ENCODE measurements at places on chromosomes 1 and 21.

- no peak for DNase-seq
Observed at GRCh38 chr1:24966724-24967346, 36.8 kb upstream of the RUNX3 start.

- DNase-seq: no peak
Observed at GRCh38 chr1:214498021-214498420, 53.4 kb downstream of the PTPN14 start.

- DNase-seq: no peak
Observed at GRCh38 chr1:13583595-13583965, at the start of gene PDPN. TSS of gene PDPN (plus strand) at chr1:13583832. CDS start at chr1:13584034, 202 bp downstream.

DNA sequence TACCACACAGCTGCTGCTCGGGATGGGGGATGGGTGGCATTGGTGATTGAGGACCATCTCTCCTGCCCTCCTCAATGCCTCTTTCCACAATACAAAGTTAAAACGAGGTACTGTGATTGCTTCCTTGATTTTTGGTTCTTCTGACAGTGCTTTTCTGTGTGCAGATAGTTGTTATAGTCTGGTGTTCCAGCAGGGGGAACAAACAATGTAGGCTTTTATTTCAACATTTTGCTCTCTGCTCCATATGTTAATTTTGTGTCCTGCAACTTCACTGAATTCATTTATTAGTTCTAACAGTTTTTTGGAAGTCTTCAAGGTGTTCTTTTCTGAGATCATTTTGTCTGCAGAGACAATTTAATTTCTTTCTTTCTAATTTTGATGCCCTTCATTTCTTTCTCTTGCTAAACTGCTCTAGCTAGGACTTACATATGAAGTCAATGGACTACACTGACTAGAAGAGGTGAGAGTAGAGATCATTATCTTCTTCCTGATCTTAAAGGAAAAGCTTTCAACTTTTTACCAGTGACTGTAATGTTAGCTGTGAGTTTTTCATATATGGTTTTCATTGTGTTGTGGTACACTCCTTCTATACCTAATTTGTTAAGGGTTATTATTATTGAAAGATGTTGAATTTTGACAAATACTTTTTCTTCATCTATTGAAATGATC, 45.4 kb downstream of the TNFSF18 start:
- no peak for DNase-seq

DNA sequence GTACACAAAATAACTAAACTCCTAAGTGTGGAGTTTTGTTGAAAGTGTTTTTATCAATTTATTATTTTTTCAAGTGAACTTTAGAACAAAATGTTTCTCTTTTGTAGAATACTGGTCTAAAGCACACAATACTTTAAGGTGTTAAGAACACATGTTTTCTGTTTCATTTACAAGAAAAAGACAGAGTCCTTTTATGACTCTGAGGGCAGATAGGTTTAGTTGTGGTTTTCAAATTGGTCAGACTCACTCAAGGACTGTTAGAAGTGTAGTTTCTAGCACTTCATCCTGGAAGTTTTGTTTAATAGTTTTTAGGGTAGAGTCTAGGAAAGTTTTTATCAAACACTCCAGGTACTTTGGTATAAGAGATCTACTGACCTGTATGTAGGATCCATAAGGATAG, 376.5 kb downstream of the LRRIQ3 start:
- no peak for DNase-seq

GRCh38 chr1:247111259-247111699, 7.1 kb upstream of the ZNF669 start:
- no peak for DNase-seq

GRCh38 chr1:239547987-239548386, 161.6 kb downstream of the CHRM3 start:
- no peak for DNase-seq

GRCh38 chr1:13779930-13780329, 79.9 kb downstream of the PRDM2 start:
- no peak for DNase-seq

DNA sequence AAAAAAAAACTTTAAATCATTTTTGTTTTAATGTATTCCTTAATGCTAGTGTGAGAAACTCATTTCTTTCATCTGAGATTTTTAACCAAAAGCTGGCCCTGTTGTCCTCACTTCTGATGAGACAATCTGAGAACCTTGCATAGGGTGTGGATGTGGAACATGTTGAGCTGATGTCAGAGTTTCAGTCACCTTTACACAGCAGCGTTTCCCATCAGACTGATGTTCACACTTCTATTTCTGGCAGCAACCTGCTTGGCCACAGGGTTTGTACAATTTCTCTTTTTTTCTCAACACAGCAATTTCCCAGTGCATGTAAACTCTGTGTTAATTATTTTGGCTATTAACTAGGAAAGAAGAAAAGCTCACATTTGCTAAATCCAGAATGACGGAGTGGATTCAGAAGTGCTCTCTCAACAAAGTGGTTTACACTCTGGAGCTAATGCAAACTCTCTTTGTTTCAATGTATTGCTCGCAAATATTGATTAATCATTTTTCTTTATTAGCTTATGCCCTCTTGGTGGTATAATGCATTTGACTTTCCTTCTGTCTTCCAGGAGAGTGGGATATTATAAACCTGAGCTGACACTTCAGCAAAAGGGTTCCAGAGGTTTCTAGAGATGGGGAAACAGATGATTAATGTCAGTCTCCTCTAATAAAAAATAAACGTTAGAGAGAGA, 70.5 kb upstream of the HSPA13 start:
- no peak for DNase-seq

GRCh38 chr1:226979517-226980121, 39.5 kb downstream of the COQ8A start:
- DNase-seq: no peak

- no peak for DNase-seq
Observed at GRCh38 chr1:218546314-218546713, 201.2 kb downstream of the TGFB2 start.

GRCh38 chr1:44531785-44532566, 126.9 kb downstream of the RNF220 start:
- no peak for DNase-seq

GRCh38 chr1:197413564-197413963, 145.5 kb downstream of the CRB1 start:
- no peak for DNase-seq

GRCh38 chr1:248858096-248858890, 592 bp downstream of the ZNF692 start:
- peak; percentile 69 for DNase-seq

GRCh38 chr21:16279731-16280581, 550.2 kb downstream of the USP25 start:
- no peak for DNase-seq

GRCh38 chr1:24875257-24875656, 54.8 kb downstream of the RUNX3 start:
- no peak for DNase-seq

DNA sequence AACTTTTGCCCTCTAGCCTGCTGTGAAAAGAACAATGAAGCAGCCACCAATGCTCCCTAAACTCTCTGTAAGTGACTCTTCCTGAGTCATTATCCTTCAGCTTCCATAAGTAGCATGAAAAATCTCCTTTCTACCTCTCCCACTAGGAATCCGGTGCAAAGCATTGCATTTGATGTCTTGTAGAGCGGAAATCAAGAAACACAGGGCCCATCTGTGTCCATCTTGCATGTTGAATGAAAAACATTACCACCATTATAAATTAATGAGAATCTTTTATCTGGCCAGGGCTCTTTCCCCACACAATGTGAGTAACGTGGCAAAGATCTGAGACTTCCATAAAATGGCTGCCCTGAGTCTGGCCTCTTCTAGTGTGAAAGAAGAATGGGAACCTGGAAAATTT, 324.4 kb downstream of the ADGRL2 start:
- no peak for DNase-seq

GRCh38 chr21:14677013-14677412, 130.9 kb upstream of the SAMSN1 start:
- DNase-seq: no peak

DNA sequence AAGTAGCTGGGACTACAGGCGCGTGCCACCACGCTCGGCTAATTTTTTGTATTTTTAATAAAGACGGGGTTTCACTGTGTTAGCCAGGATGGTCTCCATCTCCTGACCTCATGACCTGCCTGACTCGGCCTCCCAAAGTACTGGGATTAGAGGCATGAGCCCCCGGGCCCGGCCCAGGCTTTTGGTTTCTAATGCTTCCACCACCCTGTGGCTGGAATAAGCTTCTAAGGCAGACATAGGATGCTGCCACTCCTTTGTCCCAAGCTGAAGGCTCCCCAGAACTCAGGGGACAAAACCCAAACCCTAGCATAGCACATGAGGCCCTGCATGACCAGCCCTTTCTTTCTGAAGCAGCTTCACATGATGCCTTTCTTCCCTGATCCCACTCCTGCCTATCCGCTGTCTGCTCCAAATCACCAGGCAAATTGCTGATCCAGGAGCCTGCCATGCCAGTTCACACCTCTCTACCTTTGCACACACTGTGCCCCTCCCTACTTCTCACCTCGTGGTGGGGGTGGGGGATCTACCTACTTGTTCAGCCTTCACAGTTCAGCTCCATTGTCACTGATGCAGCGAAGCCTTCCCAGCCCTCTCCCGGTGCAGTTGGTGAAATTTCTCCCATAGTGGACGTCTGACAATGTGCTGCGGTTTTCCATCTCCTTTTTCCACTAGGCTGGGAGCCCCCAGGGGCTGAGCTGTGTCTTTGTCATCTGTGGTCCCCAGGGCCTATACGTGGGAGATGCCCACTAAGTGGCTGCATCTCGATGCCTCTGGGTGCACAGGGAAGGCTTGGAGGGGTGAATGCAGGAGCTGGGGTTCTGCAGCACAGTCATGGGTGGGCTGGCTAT, 6.9 kb downstream of the PTPRU start:
- no peak for DNase-seq

- no peak for DNase-seq
Observed at GRCh38 chr1:20988943-20989342, 187.8 kb downstream of the EIF4G3 start.

GRCh38 chr1:219330669-219331068, 157.0 kb downstream of the LYPLAL1 start:
- DNase-seq: no peak

DNA sequence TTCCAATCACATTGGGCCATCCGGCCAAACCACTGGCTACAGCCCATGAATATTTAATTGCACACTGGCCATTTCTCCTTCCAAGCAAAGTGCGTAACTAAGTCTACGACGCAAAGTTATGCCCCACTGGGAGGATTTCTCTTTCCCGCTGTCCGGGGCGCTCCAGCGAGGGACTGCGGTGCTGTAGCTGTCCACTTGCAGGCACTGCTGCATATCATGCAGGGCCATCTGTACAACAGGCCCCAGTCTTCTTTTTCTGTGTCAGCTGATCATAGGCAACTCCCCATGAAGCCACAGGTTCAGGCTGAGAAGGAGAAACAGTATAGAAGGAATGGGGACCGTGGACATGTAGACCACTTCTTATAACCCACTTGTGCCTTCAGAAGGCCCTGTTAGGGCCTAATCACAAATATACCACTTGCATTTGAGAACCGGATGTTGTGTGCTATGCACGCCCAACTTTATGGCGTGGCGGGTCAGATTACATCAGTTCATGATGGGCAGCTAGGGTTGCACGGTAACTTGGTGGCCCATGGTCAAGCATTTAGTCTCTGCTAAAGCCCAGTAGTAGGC, 58.0 kb downstream of the ADSS2 start:
- no peak for DNase-seq

GRCh38 chr21:15206514-15206913, 141.7 kb upstream of the NRIP1 start:
- no peak for DNase-seq

GRCh38 chr21:17613242-17613676, 558 bp upstream of the BTG3 start:
- DNase-seq: no peak

All from NCI-H1436 (cell line).